ENCODE measurements at places on chromosomes 4 and X.

- no peak for DNase-seq
Observed at GRCh38 chr4:52298444-52298843, 247.3 kb downstream of the SPATA18 start.

GRCh38 chr4:40918330-40918729 is 168.6 kb downstream of the NSUN7 start:
- DNase-seq = no peak

DNA sequence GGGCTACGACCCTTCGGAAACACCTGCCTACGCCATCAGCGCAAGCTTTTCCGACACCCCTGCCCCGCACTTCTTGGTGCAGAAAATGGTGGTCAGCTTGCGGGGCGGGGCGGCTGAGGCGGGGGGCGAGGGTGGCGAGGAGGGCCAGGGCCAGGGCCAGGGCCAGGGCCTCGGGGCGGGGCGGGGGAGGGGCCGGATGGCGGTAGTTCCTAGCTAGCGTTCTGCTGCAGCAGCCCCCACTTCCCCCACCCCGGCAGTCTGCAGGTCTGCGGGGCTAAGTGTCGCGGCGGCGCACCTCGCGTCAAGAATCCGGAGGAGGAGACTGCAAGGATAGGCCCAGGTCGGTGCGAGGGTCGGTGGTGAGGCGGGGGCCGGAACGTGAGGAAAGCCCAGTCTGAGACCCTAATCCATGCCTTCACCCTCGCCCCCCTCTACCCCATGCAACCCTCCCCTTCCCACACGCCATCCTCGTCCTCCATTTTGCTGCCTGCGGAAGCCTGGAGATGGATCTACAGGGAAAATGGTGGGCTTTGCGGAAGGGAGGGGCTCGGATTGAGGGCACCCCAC is 600 bp downstream of the BEX4 start:
- peak; percentile 3 for DNase-seq

GRCh38 chrX:55668084-55668483 is 44.9 kb downstream of the FOXR2 start:
- DNase-seq = no peak

GRCh38 chr4:132332932-132333723 is 816.0 kb upstream of the PCDH10 start:
- no peak for DNase-seq

DNA sequence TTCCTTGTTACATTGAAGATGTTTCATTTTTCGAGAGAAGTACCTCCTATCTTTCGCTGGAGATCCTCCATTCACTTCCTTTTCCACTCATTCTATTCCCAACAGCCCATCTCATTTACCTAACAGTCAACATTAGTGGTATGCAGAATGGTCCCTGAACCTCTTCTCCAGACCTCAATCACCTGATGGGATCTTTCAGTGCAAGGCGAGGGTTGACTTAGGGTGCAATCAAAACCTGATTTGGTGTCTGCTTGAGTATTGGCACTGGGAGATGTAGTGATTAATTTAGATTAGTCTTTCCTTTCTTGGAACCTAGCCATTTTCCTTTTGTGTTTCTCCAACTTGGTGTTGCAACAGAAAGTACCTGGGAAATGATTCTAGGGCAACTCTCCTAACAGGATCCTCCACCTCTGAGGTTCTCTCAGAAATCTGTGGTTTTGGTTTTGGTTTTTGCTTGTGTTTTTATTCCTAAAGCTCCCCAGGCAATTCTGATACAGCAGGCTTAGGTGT is 18.4 kb downstream of the DDX3X start:
- DNase-seq = no peak

DNA sequence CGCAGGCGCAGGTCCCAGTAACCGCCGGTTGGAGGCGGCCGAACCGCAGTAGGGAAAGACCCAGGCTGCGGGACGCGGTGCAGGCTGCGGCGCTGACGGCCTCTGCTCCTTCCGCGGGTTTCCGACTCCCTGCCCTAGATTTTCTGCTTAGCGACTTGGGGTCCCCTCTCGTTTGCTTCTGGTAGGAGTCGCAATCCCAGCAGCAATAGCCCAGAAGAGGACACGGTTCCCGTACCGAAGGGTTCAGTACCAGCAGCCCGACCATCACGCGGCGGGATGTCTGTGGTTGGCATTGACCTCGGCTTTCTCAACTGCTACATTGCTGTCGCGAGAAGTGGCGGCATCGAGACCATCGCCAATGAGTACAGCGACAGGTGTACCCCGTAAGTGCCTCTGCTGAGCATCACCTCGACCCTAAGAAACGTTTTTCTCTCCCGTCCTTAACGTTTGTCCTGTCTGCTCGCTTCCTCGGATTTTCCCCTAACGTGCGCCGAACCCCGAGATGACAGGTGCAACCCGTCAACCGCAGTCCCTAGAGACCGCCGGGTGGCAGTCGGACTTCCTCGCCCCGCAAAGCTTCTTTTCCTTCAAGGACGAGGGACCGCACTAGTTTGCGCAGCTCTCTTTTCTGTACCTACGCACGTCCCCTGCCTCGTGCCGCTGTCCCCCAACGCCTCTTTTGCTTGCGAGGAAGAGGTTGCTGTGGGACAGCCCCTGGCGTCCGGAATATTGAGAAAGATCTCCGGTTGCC is at the start of gene HSPA4L:
Gene HSPA4L, plus strand, starts transcription at position 48 of the 751 bp plus-strand sequence. Its CDS starts 229 bp downstream, at position 277.
- DNase-seq = no peak

GRCh38 chr4:137979938-137980337 is 262.2 kb downstream of the SLC7A11 start:
- no peak for DNase-seq

DNA sequence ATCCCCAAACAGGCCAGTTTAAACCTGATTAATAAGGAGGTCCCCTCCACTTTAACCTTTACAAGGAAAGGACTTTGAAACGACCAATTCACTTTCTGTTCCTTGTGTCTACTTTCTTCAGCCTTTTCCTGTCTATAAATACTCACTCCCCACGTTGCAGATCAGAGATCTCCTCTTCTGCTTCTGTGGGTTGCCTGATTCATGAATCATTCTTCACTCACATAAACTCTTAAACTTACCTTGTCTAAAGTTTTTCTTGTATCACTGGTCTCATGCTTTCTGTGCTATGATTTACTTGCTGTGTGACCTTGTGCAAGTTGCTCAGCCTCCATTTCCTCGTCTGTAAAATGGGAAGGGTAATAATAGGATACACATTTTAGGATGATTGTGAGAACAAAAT is 236.1 kb downstream of the QDPR start:
- DNase-seq = no peak

GRCh38 chr4:6364581-6364980 is 94.9 kb downstream of the WFS1 start:
- DNase-seq = no peak

DNA sequence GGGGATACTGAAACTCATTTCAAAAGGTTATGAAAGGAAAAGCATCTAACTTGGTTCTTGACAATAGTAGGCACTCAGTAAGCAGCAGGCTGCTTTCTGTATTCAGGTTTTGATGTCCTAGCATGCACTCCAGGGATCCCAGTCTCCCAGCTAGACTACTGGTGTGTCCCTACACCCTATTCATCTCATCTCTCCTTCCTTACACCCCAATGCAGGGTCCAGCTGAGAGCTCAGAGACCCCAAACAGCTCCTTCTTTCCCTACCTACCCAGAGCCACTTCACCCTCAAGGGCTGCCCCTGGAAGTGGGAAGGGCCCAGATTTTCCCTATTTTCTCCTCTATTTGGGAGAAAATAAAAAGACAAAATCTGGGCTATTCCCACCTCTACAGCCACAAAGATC is 1.6 kb upstream of the EFNB1 start:
- no peak for DNase-seq

DNA sequence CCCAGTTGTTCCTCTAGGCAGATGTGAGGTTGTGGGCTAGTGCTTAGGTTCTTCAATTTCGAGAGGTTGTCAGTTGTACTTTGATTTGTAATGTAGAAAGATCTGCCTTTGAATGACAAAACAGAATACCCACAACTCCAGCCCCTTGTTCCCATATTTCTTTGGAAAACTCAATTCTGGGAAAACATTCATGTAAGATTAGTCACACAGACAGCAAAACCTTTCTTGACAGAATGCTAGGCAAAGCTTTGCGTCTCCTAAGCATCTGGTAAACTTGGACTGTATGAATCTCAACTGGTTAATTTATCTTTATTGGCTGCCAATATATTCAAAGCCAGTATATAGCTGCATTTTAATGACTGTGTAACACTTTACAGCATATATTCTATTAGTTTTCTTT is 34.9 kb downstream of the NOCT start:
- no peak for DNase-seq

- DNase-seq = no peak
Observed at GRCh38 chrX:150482537-150483206, 85.7 kb upstream of the MTM1 start.

- DNase-seq = no peak
Observed at GRCh38 chr4:83075311-83076095, 39.0 kb downstream of the PLAC8 start.

GRCh38 chrX:118220509-118220908 is 103.9 kb upstream of the KLHL13 start:
- no peak for DNase-seq

GRCh38 chr4:167383291-167383690 is 149.0 kb upstream of the SPOCK3 start:
- no peak for DNase-seq

GRCh38 chrX:103367502-103367901 is 8.8 kb upstream of the BEX3 start:
- DNase-seq = no peak

- no peak for DNase-seq
Observed at GRCh38 chrX:13697455-13697854, 8.5 kb downstream of the RAB9A start.

DNA sequence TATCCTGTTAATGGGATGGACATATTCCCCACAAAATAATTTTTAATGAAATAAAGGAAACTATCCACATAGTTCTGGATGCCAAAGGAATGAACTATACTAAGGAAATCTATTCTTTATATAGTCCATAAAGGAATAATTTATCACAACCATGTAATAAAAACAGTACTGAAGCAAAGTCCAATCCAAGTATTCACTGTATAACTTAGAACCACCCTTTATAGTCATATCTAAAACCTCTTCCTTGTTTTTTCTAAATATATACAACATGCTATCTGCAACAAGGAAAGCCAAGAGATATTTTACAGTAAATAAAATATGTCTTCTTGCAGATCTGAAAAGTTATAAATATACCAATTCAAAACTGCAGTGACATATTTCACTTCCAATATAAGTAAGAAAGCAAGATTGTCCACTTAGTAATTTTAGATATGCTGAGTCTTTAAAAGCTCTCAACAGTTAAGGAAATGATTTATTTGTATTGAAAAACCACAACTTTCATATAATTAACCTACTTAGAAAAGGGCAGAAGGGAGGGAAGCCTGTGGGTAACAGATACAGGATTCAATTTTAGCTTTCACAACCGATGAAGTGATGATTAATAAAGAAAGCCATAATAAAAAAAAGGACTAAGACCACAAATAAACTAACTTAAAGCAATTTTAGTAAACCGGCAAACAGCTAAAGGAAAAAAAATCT is 8.0 kb downstream of the NR3C2 start:
- DNase-seq = no peak

DNA sequence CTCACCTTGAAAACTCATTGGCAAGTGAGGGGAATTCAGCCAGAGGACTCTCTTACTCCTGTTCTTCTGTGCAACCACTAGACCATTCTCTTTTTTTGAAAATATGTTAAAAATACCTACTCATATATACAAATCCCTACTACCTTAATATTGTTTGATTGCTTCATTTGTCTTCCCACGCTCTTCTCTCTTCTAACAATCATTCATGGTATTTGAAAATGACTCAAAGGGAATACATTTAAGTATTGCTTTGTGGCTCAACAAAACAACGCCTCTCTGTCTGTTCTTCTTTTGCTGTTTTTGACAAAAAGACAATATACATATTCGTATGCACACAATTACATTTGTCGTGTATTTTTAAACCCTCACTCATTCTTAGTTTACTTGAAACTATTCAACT is 589.4 kb downstream of the ANKRD50 start:
- no peak for DNase-seq

GRCh38 chr4:139848028-139848427 is 182.4 kb downstream of the MGST2 start:
- no peak for DNase-seq
